ENCODE measurements at places on chromosomes 11 and 22. TPM values are rescaled to one million over a fixed set of nuclear protein-coding genes. Genes with fewer than 3 reads are reported as not detected.

DNA sequence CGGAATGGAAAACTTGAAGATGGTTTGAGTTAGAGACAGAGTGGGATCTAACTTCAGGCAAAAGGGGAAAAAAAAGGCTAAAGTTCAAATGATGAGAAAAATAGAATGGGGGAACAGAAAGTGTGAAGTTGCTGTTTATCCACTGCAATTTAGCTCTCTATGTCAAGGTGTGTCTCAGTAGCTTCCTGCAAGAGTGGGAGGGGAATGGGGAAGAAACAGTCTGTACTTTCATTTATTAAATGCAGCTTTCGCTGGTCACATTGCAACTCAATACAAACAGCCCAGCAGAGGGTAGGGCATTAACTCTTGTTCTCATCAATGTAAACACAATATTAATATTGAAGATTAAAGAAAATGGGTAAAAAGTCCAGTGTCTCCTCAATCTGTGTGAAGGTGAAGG lies 214.7 kb upstream of the SYN3 start:
- no peak for DNase-seq

GRCh38 chr22:36726007-36726380 lies 22.4 kb upstream of the CACNG2 start:
- DNase-seq: no peak

Gene SLC22A6
- 2.0 TPM for polyA plus RNA-seq

Gene NFAM1
- polyA plus RNA-seq: 1.4 TPM

DNA sequence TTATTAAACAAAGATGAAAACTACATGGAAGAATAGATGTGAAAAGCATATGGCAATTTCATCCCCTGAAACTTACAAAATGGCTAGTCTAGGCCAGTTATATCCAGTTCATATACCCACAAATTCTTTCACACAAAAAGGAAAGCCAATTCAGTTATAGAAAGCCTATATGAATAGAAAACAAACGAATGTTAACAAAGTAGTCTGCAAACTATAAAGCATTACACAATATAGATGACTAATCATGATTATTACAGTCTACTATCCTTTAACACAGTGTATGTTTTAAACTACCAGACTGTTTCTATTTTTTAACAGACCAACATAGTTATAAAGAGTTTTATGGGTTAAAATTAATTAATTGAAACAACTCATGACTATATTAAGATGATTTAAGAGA lies 12.1 kb downstream of the DCUN1D5 start:
- DNase-seq: no peak

DNA sequence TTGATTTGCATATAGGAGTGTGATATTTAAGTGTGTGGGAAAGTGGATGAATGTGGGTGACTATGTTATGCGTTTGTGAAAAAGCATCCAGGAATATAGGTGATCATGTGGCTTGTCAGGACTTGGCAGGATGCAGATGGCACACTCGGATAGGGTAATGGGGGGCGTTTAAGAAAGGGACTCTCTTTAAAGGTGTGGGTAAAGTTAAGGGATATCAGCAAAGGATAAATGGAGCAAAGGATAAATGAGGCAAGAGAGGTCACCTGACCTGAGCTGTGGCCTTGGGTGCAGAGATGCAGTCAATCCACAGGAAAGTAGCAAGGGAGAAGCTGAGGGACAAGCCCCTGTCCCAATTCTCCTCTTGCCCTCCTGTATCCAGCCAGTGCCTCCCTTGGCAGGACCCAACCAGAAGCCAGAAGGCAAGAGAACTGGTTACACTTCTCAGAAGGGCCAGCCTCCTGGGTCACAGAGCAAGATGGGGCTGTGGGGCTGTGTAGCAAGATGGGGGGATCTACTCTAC lies 47.5 kb upstream of the GRAMD1B start:
- DNase-seq: no peak
